ENCODE measurements at places on chromosomes 13 and 19. TPM values are rescaled to one million over a fixed set of nuclear protein-coding genes. Genes with fewer than 3 reads are reported as not detected.

DNA sequence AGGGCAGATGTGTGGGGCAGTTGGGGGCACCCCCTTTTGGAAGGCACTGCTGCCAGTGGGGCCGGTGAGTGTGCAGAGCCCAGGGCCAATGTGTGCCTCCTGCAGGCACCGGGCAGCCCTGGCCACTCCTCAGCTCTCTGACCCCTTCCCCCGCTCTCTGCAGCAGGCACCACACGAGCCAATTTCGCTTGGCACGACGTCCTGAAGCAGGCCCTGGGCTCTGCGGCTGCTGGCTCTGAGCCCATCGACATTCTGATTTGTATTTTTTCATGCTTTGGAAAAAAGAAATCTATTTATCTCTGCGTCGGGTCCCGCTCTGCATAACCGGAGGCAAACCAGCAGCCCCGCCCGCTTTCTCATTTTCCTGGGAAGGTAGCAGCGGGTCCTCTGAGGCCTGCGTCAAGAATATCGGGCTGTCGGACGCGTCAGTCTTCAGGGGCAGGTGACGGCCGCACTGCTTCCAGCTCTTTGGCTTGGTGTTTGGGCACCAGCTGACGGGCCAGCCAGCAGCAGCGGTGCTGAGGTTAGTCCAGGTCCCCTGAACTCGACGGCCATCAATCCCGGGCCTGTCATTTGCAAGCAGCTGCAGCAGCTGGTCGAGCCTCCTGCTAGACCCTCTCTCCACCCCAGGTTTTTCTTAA, 134.3 kb downstream of the KDM4B start:
- H3K27me3 ChIP-seq, result no peaks in the 10 kb centered on the region
- H3K4me1 ChIP-seq, result peaks cover 22% of the 10 kb centered on the region
- peaks cover 30% of the 10 kb centered on the region for H3K36me3 ChIP-seq
- no peak overlapping the region for H3K27ac ChIP-seq

DNA sequence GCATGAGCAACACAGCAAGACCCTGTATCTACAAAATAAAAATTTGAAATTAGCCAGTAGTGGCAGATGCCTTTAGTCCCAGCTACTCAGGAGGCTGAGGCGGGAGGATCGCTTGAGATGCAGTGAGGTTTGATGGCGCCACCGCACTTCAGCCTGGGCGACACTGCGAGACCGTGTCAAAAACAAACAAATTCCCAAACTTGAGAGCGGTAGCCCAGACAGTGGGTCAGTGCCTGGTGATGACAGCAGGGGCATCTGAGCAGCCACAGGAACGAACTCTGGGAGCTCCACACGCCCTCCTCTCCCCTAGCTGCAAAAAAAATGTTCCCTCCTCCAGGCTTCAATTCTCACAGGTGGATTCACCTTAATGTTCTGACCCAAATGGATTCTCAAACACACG, 14.1 kb downstream of the ZNF490 start:
- H3K4me1 ChIP-seq, result peaks cover 6% of the 10 kb centered on the region
- peaks cover 14% of the 10 kb centered on the region for H3K36me3 ChIP-seq
- DNase-seq, result no peak
- no peak overlapping the region for H3K4me3 ChIP-seq

DNA sequence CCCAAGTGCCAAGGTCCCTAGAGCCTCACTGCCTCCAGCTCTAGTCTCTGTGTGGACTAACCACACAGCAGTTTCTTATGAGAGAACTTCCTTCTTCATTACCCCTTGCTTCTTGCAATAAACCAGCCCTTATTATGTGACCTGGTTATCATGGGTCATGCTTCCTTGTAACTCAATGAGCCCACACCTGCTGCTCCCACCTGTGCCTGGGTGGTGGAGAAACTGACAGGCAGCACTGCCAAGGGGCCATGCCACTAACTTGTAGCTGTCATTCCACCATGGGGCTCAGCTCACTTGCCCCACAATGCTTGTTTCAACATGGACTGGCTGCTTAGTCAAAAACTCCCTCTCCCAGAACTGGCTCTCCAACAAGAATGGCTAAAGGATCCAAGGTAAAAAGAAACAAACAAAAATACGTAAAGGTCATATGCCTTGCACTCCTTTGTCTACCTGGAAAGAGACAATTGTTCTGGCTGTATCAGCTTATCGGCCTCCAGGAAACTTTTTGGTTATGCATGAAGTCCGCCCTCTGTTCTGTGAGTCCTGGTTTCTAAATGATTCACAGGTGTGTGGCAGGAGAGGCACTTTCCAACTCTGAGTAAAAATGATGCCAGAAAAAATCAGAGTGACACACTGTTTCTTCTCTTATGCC, 446.4 kb downstream of the COG6 start:
- no peak overlapping the region for H3K27ac ChIP-seq
- H3K36me3 ChIP-seq, result no peaks in the 10 kb centered on the region
- DNase-seq, result no peak

DNA sequence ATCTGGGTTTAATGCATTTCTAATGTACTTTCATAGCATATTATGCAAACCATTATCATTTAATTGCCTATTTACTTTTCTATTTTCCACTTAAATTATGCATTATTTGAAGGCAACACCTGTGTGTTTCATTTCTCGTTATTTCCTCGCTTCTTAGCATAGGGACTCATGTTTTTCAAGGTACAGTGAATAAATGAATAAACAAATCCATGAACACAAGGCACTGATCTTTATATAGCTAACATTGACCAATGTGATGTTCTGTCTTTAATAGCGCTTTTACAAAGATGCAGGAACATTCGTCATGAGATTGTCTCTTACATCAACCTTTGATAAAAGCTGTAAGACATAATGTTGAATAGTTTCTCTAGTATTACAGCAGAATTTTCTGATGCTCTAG, 121.2 kb downstream of the B3GLCT start:
- no peak overlapping the region for H3K4me3 ChIP-seq
- H3K27me3 ChIP-seq, result no peaks in the 10 kb centered on the region
- no peak overlapping the region for H3K27ac ChIP-seq
- DNase-seq, result no peak
- no peaks in the 10 kb centered on the region for H3K36me3 ChIP-seq

Gene CGB1
- not detected for total RNA-seq

Gene SLITRK6
- not detected for total RNA-seq

DNA sequence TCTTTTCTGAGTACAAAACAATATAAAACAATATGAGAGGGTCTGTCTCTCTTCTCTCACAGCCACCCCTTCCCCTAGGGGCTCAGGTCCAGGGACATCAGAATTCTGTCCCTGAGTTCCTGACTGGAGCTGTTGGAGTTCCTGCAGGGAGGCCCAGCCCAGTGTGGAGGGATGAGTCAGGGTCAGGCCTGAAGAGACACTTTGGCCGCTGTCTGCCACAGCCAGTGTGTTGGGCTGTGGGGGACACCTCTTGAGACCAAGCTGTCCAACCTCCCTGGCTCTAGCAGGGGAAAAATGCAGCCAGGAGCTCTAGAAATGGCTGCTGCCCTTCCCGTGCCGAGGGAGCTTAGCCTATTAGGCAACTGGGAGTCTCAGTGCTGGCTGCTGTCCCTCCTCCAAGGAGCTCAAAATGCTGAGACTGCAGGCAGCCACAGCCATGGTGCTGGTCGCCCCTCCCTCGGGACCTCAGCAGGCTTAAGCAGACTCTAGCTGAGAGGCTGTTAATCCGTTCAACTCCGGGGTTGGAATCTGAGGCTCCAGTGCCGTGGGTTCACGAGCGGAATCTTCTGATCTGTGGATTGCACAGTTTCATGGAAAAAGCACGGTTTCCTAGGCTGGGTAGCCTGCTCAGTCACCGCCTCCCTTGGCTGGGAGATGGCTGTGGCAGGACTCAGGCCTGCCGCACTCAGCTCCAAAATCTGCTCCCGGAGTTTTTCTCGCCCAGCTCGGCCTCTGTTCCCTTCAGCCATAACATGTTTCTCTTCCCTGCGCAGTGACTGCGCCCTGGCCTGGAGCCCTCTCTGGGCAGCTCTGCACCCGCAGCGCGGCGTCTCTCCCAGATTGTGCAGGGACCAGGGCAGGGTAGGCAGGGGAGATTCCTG, 3.8 kb upstream of the ZNF626 start:
- H3K27me3 ChIP-seq, result no peaks in the 10 kb centered on the region
- peak overlapping the region; percentile 78 for H3K27ac ChIP-seq
- H3K4me1 ChIP-seq, result peaks cover 36% of the 10 kb centered on the region
- peak; percentile 22 for DNase-seq
- H3K36me3 ChIP-seq, result no peaks in the 10 kb centered on the region

GRCh38 chr13:102277286-102277685, 124.6 kb downstream of the FGF14 start:
- no peaks in the 10 kb centered on the region for H3K4me1 ChIP-seq
- no peaks in the 10 kb centered on the region for H3K36me3 ChIP-seq
- H3K27me3 ChIP-seq, result no peaks in the 10 kb centered on the region
- no peak for DNase-seq

Gene CILP2
- 0.09 TPM for total RNA-seq

DNA sequence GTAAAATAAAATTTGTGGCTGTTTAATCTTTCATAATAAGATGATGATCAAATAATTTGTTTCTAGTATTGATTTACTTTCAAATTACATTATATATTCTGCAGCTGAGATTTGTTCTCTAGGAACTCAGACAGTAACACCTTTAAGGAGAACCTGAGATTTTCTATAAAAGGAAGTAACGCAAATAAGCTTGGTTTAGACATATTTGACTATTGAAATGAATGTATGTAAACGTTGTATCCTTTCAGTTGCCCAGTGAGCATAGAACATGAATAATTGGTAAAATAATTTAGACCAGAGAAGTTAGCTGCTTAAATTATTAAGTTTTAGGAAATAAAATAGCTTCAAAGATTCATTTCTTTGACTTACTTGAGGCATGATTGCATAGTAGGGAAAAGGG, 3.1 kb downstream of the CDK8 start:
- no peak overlapping the region for H3K4me3 ChIP-seq
- no peaks in the 10 kb centered on the region for H3K27me3 ChIP-seq
- DNase-seq, result no peak
- H3K36me3 ChIP-seq, result no peaks in the 10 kb centered on the region
- H3K27ac ChIP-seq, result no peak overlapping the region
- peaks cover 30% of the 10 kb centered on the region for H3K4me1 ChIP-seq

- no peaks in the 10 kb centered on the region for H3K36me3 ChIP-seq
- H3K4me1 ChIP-seq, result no peaks in the 10 kb centered on the region
- H3K27ac ChIP-seq, result no peak overlapping the region
- DNase-seq, result no peak
- H3K4me3 ChIP-seq, result no peak overlapping the region
- no peaks in the 10 kb centered on the region for H3K27me3 ChIP-seq
Measured at GRCh38 chr13:60026286-60026685, 137.4 kb downstream of the DIAPH3 start.

Gene CGB3
- total RNA-seq, result not detected

All from HepG2 (cell line).